ENCODE measurements at places on chromosomes 7 and 10.
A peak's percentile ranks its signal among the peaks of the same experiment; 100 is the strongest.

GRCh38 chr7:24979470-24979862 is 512 bp downstream of the OSBPL3 start:
- peak; percentile 46 for DNase-seq

GRCh38 chr7:114422507-114423501 is 8.2 kb downstream of the FOXP2 start:
- no peak for DNase-seq

GRCh38 chr10:6738112-6738768 is 158.2 kb upstream of the PRKCQ start:
- no peak for DNase-seq

DNA sequence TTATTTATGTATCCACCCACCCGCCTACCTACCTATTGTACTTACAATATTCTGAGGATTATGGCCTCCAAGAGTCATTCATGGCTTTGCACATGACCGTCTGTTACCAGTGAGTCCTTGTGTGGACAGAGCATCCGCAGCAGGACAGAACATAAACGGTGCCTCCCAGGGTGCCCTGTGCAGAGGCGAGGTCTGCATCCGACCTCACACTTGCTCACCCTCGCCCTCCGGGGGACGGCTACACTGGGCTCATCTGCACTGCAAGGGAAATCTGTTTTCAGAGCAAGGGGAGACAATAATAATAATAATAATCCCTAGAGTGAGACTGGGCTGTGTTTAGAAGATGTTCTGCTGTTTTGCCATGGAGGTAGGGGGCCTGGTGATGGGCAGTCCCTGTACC is 29.8 kb downstream of the PFKP start:
- no peak for DNase-seq

DNA sequence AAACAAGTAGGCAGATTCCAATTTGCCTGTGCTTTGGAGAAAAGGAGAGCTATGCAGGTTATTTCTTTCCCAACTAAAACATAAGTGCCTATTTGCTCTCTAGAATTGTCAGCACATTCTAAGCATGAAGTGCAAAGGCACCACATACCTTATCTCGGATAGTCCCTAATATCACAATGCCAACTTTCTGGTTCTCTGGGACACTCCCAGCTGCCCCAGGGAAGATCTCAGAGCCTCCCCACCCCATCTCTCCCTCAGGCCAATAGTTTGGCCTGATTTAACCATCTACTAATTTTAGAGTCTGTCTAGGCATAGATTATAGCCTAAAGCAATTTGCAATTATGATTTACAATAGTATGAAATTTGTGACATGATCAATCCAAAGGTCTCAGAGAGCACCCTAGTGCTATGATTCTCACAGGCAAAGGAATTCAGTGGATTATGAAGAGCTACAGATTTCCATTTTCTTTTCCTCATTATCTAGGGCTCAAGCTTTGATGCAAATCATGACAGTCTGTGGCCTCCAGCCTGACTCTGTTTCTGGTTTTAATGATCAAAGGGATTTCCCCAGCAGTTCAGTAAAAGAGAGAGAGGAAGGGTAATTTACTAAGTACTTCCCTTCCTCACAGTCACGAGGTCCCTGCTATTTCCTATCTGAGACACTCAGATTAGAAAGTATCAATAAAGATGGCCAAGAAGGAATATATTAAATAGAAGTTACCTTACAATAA is 29.0 kb upstream of the IL6 start:
- no peak for DNase-seq

GRCh38 chr10:69056129-69056528 is 31.8 kb upstream of the SRGN start:
- DNase-seq: no peak

DNA sequence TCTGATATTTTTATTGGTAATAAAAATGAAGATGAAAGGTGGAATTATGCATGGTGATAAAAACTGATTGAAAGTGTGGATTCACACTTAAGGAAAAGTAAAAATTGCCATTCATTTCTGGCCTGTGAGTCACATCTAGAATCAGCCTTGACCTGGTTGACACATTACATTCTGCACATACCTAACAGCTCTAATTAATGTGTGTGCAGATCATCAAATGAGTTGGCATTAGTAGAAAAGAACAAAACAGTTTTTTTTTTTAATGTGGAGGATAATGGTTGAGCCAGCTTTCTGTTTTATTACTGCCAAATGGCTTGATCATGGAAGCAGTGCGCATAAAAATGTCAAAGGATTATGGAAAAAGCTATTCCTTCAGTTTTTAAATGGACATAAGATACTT is 142.6 kb upstream of the TMEM196 start:
- no peak for DNase-seq

- DNase-seq: peak; percentile 59
These were observed 21.4 kb downstream of the LAT2 start for GRCh38 chr7:74231232-74231590.

GRCh38 chr10:102368077-102368476 is 27.4 kb upstream of the NFKB2 start:
- no peak for DNase-seq

DNA sequence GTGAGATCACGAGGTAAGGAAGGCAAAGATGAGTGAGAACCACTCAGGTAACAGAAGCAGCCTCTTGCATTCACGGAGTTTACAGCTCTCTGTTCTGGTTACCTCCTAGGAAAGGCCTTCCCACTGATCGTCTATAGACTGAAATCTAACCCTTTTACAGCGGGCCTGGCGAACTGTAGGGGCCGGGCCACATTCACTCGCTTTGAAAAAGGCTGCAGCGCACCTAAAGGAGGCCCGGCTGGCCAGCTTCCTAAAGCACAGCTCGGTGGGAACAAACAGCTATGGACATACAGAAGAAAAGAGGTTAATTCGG is 565 bp downstream of the ATP5MK start:
- DNase-seq: no peak

DNA sequence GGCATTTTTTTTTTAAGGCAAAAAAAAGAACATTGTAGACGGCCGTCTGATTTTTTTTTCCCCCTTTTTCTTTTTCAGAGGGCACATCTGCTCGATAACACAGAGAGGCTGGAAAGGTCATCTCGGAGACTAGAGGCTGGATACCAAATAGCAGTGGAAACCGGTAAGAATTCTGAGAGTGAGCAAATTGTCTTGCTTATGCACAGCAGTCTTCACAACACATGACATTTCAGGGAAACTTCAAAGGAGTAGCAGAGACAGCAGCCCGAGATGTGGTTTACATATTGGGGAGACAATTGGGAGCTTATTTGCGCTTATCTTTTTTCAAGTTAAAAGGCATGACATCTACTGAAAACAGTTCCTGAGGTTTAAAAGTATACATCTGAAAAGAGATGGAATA is 91.2 kb downstream of the VTI1A start:
- DNase-seq: no peak

DNA sequence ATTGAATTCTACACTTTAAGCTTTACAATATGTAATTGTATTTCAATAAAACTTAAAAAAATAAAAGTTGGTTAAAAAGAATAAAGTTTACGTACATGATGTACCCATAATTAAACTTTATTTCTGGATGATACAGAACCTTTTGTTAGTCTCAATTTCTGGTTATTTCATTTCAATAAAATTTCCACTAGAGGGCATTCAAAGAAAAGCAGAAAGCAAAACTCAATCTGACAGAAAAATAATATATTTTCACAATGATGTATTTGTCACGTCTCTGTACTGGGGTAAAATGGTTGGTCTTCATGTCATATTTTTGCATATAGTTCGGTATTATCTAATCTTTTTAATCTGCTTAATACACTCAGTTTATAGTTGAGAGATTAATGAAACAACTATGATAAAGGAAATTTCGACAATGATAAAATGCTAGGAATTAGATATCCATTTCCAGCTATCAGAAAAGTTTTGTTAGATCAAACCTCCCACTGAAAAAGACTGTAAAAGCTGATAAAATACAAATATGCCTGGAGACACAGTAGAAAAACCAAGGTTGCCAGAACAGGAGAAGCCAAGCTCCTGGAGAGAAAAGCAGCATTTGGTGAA is 27.4 kb downstream of the ASZ1 start:
- no peak for DNase-seq

GRCh38 chr10:125340903-125341302 is 180.5 kb upstream of the CTBP2 start:
- DNase-seq: no peak

DNA sequence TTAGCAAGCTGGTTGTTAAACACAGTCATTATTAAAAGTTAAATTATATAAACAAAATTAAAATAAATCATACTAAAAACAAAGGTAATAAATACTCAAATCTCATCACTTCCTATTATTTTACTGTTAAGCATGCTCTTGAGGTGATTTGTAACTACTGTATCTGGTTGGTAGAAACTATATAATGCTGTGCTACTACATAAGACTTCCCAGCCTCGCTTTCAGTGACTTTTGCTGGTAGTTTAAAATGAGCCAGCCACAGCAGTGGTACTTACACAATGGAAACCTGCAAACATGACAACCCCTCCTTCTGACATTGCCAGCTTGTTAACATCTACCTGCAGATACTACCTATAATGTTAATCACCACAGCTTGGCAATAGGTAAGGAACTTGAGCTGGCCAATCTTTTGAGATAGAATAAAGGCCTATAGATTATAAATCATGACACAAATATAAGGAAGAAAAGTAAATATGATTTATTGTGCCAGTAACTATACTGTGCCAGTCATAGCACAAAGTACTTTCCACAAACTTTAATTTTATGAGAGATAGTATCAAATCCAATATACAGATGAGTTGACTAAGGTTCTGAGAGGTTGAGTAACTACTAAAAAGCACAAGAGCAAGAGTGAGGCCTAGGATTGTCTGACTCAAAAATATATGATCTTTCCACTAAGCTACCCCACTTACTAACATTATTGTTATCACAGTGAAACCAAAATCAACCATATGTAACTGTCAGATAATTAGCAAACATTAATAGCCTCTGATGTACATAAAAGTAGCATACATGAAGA is 181.1 kb upstream of the ASAH2 start:
- no peak for DNase-seq

DNA sequence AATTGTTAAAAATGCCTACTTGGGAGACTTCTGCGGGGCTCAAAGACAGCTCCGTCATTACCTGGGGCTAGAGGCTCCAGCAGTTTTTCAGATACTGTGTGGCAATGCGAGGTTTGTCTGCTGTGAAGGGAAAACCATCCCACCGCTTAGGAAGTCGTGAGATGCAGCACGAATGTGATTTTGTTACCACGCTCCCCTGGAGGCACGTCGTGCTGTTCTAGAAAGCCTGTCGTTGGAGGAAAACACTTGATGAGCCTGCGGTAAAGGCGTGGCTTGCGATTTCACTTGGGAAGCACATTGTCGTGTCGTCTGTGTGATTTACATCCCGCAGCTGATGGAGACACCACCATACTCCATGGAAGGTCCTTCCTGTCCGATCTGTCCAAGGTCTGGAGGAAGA is 39.3 kb downstream of the CAMK1D start:
- no peak for DNase-seq

- no peak for DNase-seq
These were observed 26.5 kb upstream of the WNT16 start for GRCh38 chr7:121302214-121302745.

- no peak for DNase-seq
These were observed 569 bp downstream of the SLC26A5 start for GRCh38 chr7:103445228-103446048.

GRCh38 chr7:140317999-140318398 is 80.3 kb downstream of the SLC37A3 start:
- no peak for DNase-seq

DNA sequence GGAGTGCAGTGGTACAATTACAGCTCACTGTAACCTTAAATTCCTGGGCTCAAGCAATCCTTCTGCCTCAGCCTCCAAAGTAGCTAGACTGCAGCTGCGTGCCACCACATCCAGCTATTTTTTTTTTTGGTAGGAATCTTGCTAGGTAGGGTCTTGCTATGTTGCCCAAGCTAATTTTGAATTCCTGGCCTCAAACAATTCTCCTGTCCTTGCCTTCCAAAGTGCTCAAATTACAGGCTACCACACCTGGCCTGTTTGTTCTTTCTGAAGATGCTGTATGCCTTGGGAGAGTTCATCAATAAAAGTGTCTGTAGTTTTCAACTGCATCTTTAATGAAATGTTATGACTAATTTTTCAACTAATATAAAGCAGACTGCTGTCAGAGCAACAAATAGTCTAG is 452 bp downstream of the SAMD9 start:
- DNase-seq: no peak

GRCh38 chr7:68269405-68269804 is 1272.8 kb downstream of the TYW1 start:
- DNase-seq: no peak

- no peak for DNase-seq
These were observed 123.3 kb downstream of the TWIST1 start for GRCh38 chr7:18993933-18994668.

GRCh38 chr10:110820321-110820814 is 51.4 kb upstream of the PDCD4 start:
- no peak for DNase-seq

DNA sequence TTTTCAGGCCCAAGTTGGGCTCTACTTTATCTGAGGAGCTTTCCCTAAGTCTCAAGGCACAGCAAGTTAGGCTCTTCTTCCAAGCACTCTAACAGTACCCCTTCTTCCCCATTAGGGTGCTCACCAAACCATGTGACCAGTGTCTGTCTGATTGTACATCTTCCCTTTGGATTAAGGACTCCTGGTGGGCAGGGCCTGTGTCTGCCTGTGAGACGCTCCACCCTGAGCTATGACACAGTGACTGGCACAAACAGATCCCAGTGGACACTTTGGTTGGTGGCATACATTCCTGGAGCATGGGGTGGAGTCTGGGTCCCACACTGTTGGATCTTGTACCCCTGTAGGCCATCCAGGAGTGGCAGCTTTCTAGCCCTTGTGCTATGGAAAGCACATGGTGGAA is 23.8 kb downstream of the PLPP4 start:
- DNase-seq: no peak

DNA sequence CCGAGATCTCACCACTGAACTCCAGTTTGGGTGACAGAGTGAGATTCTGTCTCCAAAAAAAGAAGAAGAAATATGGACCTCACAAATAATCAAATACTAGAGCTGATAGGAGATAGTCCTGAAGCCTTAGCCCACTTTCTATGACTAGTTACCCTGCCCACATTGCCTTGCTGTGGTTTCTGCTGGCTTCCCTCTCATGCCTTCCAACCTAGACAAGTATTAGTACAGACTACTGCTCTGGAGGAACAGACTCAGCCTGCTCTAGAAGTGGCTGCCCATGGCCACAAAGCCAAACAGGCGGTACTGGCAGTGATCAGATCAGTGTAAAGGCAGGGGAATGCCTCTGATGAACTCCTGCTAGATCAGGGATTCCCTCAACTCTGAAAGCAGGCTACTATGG is 89.7 kb upstream of the PRKAR2B start:
- no peak for DNase-seq

- no peak for DNase-seq
These were observed 4.6 kb downstream of the HMX3 start for GRCh38 chr10:123140164-123140982.

Data from GM12892 (cell line).